ENCODE measurements at places on chromosomes 6 and 20.

GRCh38 chr6:51077821-51078518, 259.3 kb downstream of the TFAP2B start:
- DNase-seq: no peak

DNA sequence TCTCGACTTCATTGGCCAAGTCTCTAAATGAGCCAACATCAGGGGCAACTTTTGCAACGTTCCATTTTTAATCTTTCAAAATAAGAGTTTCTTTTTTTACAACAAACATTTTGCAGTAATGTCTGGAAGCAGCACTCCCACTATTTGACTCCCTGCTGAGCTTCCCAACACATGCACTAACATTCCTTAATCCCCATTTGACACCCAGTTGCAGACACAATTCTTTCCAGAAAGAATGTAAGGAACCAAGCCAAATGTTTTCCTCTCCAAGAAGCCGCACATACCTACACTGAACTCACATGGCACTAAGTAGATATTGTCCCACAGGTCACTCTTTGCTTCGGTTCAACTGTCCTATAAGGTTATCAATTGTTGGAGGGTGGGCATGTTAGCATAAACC, 165.6 kb downstream of the GRM1 start:
- DNase-seq: no peak

GRCh38 chr6:125041740-125042459, 79.7 kb downstream of the RNF217 start:
- DNase-seq: no peak

DNA sequence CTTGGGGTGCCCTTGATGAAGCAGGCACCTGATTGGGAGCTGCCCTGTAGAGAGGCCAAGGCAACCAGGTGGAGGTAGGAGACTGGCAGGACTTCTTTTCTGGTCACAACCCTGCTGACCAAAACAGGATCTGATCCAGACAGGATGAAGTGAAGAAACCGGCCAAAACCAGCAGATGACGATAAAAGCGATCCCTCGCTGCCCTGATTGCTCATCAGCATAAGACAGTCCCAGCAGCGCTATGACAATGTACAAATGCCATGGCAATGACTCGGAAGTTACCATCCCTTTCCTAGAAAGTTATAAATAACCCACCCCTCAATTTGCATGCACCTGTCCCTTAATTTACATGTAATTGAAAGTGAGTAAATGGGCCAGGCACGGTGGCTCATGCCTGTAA, 88.4 kb upstream of the PDE10A start:
- DNase-seq: no peak

- DNase-seq: no peak
Observed at GRCh38 chr6:87150406-87150805, 5.0 kb upstream of the ZNF292 start.

GRCh38 chr6:137707038-137707589, 159.9 kb upstream of the TNFAIP3 start:
- DNase-seq: no peak

DNA sequence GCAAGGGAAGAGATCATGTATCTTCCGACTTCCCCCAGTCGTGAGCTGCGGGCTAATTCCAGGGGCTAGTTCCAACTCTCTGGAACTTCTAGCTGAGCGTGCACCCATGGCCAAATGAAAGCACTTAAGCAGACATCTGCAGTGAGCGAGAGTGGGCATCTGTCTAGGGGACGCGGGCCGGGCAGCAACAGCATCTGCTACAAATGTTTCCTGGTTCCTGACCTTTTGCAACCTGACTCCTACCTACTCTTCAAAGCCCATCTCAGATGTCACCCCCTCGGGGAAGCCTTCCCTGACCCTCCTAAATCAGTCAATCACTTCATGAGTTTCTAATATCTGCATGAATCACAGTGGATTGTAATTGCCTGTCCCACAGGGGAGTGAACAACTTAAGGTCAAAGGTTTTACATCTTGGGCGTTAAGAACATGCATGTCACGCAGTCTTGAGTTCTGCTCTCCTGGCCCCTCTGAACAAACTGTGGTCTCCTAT, 141.9 kb downstream of the CEBPB start:
- DNase-seq: no peak

DNA sequence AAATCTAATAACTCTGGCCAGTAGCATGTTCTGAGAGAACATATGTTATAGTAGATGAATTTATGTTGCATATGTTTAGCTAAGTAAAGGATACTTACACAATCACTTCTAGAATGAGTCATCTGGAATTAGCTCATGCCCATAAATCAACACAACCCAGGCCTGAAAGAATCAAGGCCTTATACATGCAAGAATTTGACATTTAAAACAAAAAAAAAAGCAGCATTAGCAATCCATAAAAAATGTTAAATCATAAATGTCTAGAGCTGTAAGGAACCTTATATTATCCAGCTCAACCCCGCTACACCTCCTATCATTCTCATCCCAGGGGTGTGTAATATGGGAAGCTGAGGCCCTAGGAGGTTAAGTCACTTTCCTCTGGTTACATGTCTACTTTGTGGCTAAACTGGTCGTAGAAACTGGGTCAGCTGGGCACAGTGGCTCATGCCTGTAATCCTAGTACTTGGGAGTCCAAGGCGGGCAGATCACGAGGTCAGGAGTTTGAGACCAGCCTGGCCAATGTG, 105.2 kb upstream of the CARMIL1 start:
- no peak for DNase-seq

DNA sequence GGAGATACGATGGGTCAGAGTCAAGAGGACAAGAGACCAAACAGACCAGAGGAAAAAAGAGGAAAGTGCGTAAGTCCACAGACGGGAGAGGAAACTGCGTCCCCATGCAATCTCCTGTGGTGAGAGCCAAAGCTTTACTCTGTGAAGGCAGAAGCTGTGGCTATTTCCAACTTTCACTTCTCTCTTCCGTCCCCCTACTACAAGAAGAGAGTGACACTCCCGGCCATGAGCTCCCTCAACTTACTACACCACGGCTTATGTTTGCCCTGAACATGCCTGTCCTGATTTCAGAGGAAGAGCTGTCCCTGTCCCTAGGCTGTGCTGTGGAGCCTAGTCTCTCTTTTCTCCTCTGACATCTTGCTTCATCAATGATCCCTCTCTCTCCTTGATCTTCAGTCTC, 11.5 kb upstream of the SSR1 start:
- no peak for DNase-seq

DNA sequence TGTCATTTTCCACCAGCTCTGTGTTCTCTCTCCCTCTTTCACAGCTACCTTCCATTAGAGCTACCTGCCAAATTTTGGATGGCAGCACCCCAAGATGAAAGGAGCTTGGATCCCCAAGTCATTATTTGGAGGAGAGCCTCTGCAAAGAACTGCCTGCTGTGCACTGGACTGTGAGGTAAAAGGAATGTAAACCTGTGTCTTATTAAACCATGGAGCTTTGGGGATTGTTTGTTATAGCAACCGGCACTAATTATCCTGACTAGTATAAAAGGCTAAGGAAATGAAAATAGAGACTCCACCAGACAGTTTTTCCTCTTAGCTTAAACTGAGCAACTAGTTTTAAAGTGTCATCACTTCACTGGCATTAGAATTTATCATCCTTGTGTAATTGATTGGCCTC, 191.6 kb upstream of the DTNBP1 start:
- DNase-seq: no peak

- no peak for DNase-seq
Observed at GRCh38 chr20:1346315-1346969, 17.5 kb upstream of the SDCBP2 start.

DNA sequence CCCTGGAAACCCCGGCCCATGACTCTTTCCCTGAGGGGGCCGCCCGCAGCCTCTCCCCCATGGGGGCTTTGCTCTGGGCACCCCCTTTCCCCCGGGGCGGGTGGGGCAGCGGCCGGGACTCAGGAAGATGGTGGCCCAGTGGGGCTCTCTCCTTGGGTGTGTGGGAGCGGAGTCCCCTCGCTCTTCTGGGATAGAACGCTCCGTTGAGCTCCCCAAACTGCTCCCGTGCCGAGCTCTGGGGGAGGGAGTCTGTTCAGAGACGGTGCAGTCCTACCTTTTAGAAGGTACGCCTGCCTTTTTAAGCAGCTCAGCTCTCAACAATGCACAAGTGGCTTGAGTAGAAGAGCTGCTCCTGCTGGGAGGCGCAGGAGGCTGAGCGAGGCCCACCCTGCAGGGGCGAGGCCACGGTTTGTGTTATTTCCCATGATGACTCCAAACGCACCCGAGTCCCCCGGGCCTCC, 21.7 kb upstream of the BHLHE23 start:
- no peak for DNase-seq

GRCh38 chr6:153028286-153028685, 25.8 kb upstream of the MTRF1L start:
- no peak for DNase-seq
